ENCODE measurements at places on chromosomes 16 and 17. TPM values are rescaled to one million over a fixed set of nuclear protein-coding genes. Genes with fewer than 3 reads are reported as not detected.

The KRT14 gene
- not detected for total RNA-seq

DNA sequence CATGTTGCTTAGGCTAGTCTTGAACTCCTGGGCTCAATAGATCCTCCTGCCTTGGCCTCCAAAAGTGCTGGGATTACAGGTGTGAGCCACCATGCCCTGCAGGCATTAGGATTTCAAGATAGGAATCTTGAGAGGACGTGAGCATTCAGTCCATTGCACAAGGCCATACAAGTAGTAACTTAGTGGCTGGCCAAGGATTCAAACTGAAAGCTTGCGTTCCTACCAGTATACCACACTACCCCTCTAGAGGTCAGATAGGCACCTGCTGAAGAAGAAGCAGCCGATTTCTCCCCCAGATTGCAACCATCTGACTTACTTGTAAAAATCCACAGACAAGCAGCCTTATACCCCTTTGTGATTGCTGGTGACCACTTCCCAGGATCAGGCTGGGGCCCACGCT, 80.9 kb downstream of the CACNG3 start:
- DNase-seq = no peak
- no peak overlapping the region for H3K27ac ChIP-seq
- no peaks in the 10 kb centered on the region for H3K27me3 ChIP-seq
- no peaks in the 10 kb centered on the region for H3K36me3 ChIP-seq

GRCh38 chr16:65837464-65837863, 529.0 kb upstream of the CDH5 start:
- H3K27me3 ChIP-seq = no peaks in the 10 kb centered on the region
- DNase-seq = no peak
- no peak overlapping the region for H3K27ac ChIP-seq
- H3K4me3 ChIP-seq = no peak overlapping the region

GRCh38 chr16:8630255-8630953, 8.9 kb downstream of the METTL22 start:
- no peaks in the 10 kb centered on the region for H3K4me1 ChIP-seq
- no peak overlapping the region for H3K4me3 ChIP-seq
- H3K27me3 ChIP-seq = no peaks in the 10 kb centered on the region

GRCh38 chr16:17063201-17064139, 407.3 kb downstream of the XYLT1 start:
- H3K27ac ChIP-seq = no peak overlapping the region
- no peak for DNase-seq
- no peak overlapping the region for H3K4me3 ChIP-seq
- no peaks in the 10 kb centered on the region for H3K27me3 ChIP-seq
- no peaks in the 10 kb centered on the region for H3K36me3 ChIP-seq
